Activated CD4-positive, alpha-beta T cell treated with anti-CD3 and anti-CD28 coated beads, Interleukin-2, amount 10 ng/mL, durations not matched to agents 24 days and 14 days (primary cell): ENCODE measurements at places on chromosomes 1 and 21. TPM values are rescaled to one million over a fixed set of nuclear protein-coding genes. Genes with fewer than 3 reads are reported as not detected.

GRCh38 chr1:31479811-31480210 is 66.8 kb downstream of the SERINC2 start:
- H3K36me3 ChIP-seq, result no peaks in the 10 kb centered on the region
- H3K4me3 ChIP-seq, result no peak overlapping the region
- DNase-seq, result no peak
- peaks cover 23% of the 10 kb centered on the region for H3K27me3 ChIP-seq
- H3K4me1 ChIP-seq, result peaks cover 5% of the 10 kb centered on the region

DNA sequence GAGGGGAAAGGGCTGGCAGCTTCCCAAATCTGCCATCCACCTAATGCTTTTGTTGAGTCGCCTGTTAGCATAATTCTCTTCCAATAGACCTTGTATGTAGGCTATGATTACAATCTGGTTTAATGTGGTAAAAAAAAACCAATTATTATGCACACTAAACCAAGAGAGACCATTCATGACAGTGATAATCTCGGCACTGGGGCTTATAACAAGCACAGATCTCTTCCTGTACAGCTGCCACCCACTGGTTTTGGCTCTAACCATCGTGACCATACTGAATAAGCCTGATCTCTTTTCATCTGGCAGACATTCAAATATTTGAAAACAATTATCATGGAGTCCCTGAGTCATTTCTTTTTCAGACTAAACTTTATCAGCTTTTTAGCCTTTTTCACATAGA is 12.0 kb upstream of the SYT14 start:
- H3K4me3 ChIP-seq, result no peak overlapping the region
- H3K27ac ChIP-seq, result no peak overlapping the region
- no peak for DNase-seq
- no peaks in the 10 kb centered on the region for H3K4me1 ChIP-seq
- H3K27me3 ChIP-seq, result peaks cover 12% of the 10 kb centered on the region

DNA sequence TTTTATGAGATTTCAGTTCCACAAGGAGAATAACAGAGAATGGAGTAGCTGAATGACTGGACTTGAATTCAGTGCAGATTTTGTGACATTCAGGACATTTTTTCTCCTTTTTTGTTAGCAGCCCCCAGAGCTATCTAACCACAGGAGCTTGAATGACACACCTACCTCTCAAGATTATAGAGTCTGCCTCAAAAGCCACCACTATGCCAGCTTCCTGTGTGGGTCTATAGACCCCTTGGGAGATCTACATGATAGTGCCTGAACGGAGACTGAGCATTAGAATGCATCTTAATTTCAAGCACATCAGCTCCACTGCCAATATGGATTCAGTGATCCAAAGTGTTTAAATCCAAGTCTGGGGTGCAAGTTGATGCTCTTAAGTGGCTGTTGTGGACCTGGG is 74.4 kb upstream of the ZNF648 start:
- H3K27ac ChIP-seq, result no peak overlapping the region
- H3K27me3 ChIP-seq, result peaks cover 6% of the 10 kb centered on the region
- H3K36me3 ChIP-seq, result no peaks in the 10 kb centered on the region
- peaks cover 4% of the 10 kb centered on the region for H3K4me1 ChIP-seq
- DNase-seq, result no peak

- peaks cover 71% of the 10 kb centered on the region for H3K36me3 ChIP-seq
- peak overlapping the region; percentile 99 for H3K27ac ChIP-seq
- no peaks in the 10 kb centered on the region for H3K27me3 ChIP-seq
Observed at GRCh38 chr1:231272880-231273279, 31.9 kb downstream of the GNPAT start.

DNA sequence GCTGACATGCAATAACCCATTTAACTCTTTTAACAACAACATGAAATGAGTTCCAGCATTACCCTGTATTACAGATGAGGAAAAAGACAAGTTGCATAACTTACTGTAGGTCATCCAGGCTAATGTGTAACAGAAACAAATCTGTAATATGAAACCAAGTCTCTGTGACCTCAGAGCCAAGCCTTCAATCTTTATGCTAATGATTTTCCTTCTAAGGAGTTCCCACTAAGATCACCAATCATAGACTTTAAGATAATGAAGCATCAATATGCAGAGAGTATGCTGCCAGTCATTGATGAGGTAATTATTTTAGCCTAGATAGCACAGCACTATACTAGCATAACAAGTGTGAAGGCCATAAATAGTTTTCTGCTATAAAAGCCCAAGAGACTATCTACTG is 35.6 kb upstream of the RNPC3 start:
- no peak overlapping the region for H3K4me3 ChIP-seq
- no peaks in the 10 kb centered on the region for H3K36me3 ChIP-seq
- no peaks in the 10 kb centered on the region for H3K27me3 ChIP-seq
- DNase-seq, result no peak
- no peaks in the 10 kb centered on the region for H3K4me1 ChIP-seq

- peaks cover 7% of the 10 kb centered on the region for H3K27me3 ChIP-seq
- no peaks in the 10 kb centered on the region for H3K36me3 ChIP-seq
- H3K4me3 ChIP-seq, result no peak overlapping the region
- no peak for DNase-seq
Observed at GRCh38 chr1:39657402-39657801, 14.5 kb downstream of the NT5C1A start.

DNA sequence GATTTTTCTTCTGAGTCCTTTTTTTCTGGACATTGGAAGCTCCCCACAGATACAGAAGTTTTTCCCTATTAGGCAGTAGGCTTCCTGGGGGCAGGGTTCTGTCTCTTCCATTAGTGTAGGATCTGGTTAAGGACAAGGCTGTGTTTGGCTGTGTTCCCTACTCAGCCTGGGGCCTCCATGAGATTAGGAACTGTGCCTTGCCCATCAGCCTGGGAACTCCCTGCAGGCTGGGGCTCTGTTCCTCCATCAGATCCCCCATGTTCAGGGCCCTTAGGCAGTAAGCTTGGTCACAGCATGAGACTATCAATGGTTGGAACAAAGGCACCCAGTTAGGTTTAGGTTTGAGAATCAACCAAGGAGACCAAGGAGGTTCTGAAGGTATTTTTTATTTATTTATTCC is 22.7 kb downstream of the NAV1 start:
- H3K4me1 ChIP-seq, result no peaks in the 10 kb centered on the region
- no peaks in the 10 kb centered on the region for H3K27me3 ChIP-seq
- no peaks in the 10 kb centered on the region for H3K36me3 ChIP-seq

DNA sequence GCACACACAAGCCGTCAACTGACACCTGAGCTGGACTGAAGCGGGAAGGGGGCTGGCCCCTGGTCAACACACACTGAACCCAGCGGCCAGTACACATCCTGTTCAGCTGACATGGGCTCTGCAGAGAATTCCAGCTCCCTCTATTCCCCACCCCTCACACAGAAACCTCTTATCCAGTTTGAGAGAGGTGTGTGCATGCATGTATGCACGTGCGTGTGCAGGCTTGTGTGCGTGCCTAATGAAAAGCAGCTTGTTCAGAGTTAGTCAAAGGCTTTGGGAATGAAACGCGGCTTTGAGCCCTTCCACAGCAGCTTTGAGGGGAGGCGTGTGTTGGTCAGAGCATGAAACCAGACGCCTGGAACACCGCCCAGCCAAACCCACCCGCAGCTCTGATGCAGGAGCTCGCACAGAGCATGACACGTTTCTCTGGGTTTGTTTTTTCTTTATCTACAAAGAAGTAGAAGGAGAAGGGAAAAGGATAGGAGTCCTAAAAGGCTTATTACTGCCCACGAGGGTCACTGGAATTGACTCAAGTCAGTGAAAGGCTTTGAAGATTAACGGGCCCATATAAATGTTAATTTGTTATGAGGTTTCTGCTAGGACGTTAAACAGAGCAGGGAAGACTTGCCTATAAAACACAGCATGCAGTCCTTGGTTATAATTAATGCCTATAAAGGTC is 184.2 kb downstream of the ETS2 start:
- no peak overlapping the region for H3K27ac ChIP-seq
- peaks cover 1% of the 10 kb centered on the region for H3K36me3 ChIP-seq
- H3K27me3 ChIP-seq, result peaks cover 2% of the 10 kb centered on the region
- H3K4me1 ChIP-seq, result peaks cover 23% of the 10 kb centered on the region

DNA sequence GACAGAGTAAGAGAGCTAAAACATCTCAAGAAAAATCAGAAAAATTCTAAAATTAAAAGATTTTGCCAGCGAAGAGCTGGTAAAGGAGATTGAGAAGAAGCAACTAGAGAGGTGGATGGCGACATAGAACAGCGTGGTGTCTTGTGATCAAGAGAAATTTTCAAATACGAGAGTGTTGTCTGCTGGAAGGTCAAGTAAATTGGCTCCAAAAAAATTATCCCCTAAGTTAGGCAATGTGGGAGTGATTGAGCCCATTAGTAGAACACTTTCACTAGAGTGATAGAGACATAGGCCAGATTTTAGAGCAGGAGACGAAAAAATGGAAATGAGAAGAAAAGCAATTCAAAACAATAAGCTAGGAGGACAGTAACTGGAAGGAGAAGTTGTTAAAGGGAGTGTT is 94.3 kb upstream of the MPC2 start:
- DNase-seq, result no peak
- no peak overlapping the region for H3K4me3 ChIP-seq
- H3K36me3 ChIP-seq, result peaks cover 5% of the 10 kb centered on the region
- no peaks in the 10 kb centered on the region for H3K27me3 ChIP-seq

GRCh38 chr1:230696218-230696617 is 17.7 kb downstream of the AGT start:
- peaks cover 9% of the 10 kb centered on the region for H3K27me3 ChIP-seq
- H3K36me3 ChIP-seq, result peaks cover 24% of the 10 kb centered on the region
- no peak overlapping the region for H3K4me3 ChIP-seq
- no peaks in the 10 kb centered on the region for H3K4me1 ChIP-seq

GRCh38 chr1:93607814-93608186 is 73.8 kb downstream of the BCAR3 start:
- H3K4me1 ChIP-seq, result peaks cover 16% of the 10 kb centered on the region
- no peak overlapping the region for H3K4me3 ChIP-seq
- no peaks in the 10 kb centered on the region for H3K36me3 ChIP-seq
- no peak for DNase-seq
- peak overlapping the region; percentile 39 for H3K27ac ChIP-seq

- no peak for DNase-seq
- no peaks in the 10 kb centered on the region for H3K4me1 ChIP-seq
- H3K27ac ChIP-seq, result no peak overlapping the region
Observed at GRCh38 chr1:53180226-53180625, 16.4 kb upstream of the CPT2 start.

DNA sequence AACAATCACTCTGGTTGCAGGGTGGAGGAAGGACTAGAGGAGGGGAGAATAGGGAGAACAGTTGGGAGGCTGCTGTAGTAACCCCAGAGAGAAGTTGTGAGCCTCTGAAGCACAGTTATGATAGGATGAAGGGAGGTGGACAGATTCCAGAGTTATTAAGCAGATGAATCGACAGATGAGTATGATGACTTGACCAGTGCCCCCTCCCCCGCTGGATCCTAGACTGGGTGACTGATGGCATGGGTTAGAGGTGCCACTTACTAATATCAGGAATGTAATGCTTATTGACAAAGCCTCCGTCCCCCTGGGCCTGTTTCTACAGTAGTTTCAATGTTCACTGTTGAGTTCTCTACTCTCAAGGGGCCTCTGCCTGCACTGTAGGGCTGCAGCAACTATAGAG is 14.0 kb upstream of the TIPRL start:
- H3K4me1 ChIP-seq, result no peaks in the 10 kb centered on the region
- DNase-seq, result no peak
- no peak overlapping the region for H3K27ac ChIP-seq
- peaks cover 8% of the 10 kb centered on the region for H3K27me3 ChIP-seq
- no peak overlapping the region for H3K4me3 ChIP-seq

DNA sequence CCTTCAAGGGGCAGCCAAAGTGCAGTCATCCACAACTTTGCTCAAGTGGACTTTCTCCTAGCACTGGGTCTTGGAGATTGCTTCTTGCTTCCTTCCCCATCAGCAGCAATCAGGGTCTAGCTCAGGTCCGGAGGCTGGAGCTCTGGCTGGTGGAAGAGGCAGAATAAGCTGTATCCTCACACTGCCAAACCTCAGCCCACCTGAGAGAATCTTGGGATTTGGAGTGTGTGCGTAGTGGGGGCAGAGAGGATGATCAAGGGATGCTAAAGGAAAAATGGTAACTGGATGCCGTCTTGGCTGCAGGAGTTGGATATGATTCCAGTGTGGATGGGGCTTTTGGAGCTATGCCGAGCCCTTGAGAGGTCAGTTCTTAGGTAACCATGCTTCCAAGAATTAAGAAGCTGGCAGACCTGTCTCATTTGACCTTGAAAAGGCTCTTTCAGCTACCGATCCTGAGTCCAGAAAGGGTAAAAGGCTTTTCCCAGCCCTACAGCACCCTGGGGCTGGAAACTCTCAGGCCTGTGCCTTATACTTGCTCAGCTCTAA is 4.5 kb upstream of the NFASC start:
- no peaks in the 10 kb centered on the region for H3K36me3 ChIP-seq
- peaks cover 11% of the 10 kb centered on the region for H3K27me3 ChIP-seq
- H3K4me1 ChIP-seq, result no peaks in the 10 kb centered on the region

- H3K36me3 ChIP-seq, result peaks cover 9% of the 10 kb centered on the region
- no peaks in the 10 kb centered on the region for H3K27me3 ChIP-seq
- H3K27ac ChIP-seq, result no peak overlapping the region
Observed at GRCh38 chr1:167546935-167547334, 6.6 kb downstream of the CREG1 start.

DNA sequence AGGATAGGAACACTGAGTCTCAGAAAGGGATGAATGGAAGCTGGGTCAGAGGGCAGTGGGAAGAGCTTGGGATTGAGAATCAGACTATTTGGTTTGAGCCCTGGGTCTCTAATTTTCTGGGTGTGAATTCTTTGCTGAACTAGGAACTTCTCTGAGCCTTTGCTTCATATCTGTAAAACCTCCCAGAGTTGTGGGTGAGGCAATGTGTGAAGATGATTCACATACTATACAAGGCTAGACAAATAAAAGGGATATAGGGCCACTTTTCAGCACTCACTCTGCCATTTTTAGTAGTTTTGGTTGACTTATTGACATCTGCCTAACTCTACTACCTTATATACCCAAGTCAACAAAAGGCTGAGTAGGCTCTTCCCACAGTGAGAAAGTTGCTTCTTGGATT is 77.7 kb upstream of the JUN start:
- no peak overlapping the region for H3K27ac ChIP-seq
- no peak for DNase-seq
- peaks cover 2% of the 10 kb centered on the region for H3K27me3 ChIP-seq
- H3K36me3 ChIP-seq, result peaks cover 7% of the 10 kb centered on the region
- no peak overlapping the region for H3K4me3 ChIP-seq

DNA sequence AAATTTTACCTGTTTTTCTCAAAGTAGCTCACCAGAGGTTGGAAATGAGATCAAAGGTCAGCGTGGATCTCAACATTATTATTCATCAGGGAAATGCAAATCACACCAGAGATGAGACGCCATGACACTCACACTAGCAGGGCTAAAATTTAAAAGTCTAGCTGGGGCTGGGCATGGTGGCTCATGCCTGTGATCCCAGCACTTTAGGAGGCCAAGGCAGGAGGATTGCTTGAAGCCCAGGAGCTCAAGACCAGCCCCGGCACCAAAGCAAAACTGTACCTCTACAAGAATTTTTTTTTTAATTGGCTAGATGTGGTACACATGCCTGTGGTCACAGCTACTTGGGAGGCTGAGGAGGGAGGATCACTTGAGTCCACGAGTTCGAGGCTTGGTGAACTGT is 41.4 kb upstream of the PCBP3 start:
- DNase-seq, result no peak
- no peak overlapping the region for H3K4me3 ChIP-seq
- H3K36me3 ChIP-seq, result no peaks in the 10 kb centered on the region
- H3K4me1 ChIP-seq, result no peaks in the 10 kb centered on the region
- H3K27ac ChIP-seq, result no peak overlapping the region

Gene HAO2
- not detected in 2 replicates for total RNA-seq

Gene CD1E
- not detected in 2 replicates for total RNA-seq

Gene PLA2G2F
- total RNA-seq, result not detected in 2 replicates

Gene TRIM46
- total RNA-seq, result 9.4 and 10.7 TPM in 2 replicates

Gene GPR89B
- 16.8 and 17.2 TPM in 2 replicates for total RNA-seq

Gene SYPL2
- 0.07 TPM in 1 of 2 replicates, not detected in the other for total RNA-seq

Gene TRIM58
- total RNA-seq, result 0.23 and 0.24 TPM in 2 replicates

Gene SLC2A5
- not detected in 2 replicates for total RNA-seq

Gene FCGR3A
- not detected in 2 replicates for total RNA-seq

Gene PAQR7
- 6.6 and 6.8 TPM in 2 replicates for total RNA-seq
